ENCODE measurements at places on chromosomes 2 and 18. TPM values are rescaled to one million over a fixed set of nuclear protein-coding genes. Genes with fewer than 3 reads are reported as not detected.

ARHGAP15 gene
- total RNA-seq, result not detected

HTR2B gene
- total RNA-seq, result under 0.01 TPM

REG3A gene
- total RNA-seq, result not detected

GCKR gene
- total RNA-seq, result 1.2 TPM

REV1 gene
- 26.8 TPM for total RNA-seq

All from placental epithelial cell (primary cell).